ENCODE measurements at places on chromosomes 11 and 22.

DNA sequence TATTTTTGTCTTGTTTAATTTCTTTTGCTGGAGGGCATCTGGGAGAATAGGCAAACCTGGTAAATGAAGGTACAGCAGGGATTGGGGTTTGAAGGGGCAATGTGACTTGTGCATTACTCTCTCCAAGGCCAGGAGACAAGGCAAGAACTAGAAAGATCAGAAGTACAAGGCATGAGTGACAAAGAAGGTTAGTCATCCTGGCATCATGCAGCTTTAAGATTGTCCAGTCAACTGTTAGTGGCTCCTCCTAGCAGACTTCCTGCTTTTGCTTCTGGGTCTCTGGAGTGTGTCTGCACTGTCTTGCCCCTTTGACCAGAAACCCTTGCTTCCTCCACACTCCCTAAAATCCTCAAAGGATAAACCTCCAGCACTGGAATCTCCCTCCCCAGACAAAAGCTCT lies 27.2 kb upstream of the GLYATL1 start:
- DNase-seq: no peak

DNA sequence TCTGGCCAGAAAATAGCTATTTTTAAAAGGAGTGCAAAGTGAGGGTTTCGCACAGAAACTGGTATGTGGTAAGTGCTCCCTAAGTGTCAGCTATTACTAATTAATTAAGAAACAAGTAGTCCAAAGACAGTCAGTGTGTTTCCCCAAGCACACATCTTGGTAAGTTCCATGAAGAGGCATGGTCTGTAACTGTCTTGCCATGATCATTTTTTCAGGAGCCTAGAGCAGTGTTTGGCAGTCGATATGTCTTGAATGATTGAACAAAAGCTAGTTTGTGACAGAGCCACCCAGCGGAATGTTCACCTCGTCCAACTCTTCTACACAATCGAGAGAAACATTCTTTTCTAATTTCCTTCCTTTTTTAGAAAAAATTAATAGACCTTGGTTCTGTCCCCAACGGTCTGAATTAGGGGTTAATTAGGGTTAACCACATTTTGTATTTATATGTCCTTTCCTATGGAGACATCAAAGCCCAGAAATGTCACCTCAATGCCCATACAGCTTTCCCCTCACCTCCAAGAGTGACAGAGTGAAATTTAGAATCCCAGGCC lies 57.6 kb upstream of the FTH1 start:
- DNase-seq: no peak

- DNase-seq: peak; percentile 43
These were observed 214.4 kb downstream of the ETS1 start for GRCh38 chr11:128372977-128373376.

DNA sequence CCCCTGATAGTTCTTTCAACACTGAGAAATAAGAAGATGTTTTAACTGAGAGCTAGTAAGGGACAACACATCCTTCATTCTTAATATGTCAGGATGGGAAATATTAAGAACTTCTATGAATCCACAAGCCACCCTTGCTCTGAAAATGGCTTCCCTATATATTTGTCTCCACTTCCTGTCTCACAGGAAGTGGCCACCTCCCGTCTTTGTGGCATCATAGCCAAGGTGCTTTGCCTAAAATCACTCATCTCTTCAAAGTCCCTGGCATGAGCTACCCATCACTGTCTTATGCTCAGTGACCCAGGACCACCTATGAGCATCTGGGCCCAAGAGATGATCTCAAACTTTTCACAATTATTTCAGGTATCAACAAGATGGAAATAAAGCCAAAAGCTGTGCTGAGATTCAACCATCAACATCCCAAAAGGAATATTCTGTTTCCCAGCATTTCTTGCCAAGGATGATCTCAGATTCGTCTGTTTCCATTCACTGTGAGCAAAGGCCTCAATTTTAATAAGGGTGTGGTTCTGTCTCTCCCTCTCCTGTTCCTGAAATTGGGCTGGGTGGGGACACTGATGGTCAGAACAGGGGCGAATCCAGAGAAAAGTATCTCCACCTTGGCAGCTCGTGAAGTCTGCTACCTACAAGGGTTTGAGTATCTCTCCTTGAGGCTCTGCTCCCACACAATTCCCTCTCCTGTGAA lies 493.9 kb downstream of the MN1 start:
- DNase-seq: no peak

DNA sequence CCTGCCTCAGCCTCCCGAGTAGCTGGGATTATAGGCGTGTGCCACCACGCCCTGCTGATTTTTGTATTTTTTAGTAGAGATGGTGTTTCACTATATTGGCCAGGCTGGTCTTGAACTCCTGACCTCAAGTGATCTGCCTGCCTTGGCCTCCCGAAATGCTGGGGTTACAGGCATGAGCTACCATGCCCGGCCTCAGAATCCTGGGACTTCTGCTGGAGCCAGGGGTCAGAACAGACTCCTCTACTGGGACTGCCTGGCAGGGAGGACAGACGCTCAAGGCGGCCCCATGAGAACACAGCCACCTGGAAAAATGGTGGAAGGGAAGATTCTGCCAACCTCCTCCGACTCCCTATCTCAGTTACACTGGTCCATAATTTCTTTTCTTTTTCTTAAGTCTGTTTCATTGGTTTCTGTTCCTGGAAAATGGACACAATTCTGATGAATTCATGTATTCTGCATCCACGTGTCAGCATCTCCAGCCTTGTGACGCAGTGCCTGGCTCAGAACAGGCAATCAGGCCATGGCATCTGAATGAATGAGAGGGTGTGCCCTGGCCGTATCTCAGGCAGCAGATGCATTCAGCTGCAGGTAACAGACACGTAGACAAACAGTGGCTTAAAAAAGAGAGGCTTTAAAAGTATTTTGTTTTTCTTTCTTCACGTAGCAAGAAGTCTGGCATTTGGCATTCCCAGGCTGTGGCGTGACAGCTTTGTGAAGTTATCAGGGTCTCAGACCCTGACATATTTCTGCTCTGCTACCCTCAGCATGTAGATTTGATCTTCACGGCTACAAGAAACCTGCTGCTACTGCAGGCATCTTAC lies 4.8 kb downstream of the SMIM38 start:
- no peak for DNase-seq
